ENCODE measurements at places on chromosomes 12 and 14.

DNA sequence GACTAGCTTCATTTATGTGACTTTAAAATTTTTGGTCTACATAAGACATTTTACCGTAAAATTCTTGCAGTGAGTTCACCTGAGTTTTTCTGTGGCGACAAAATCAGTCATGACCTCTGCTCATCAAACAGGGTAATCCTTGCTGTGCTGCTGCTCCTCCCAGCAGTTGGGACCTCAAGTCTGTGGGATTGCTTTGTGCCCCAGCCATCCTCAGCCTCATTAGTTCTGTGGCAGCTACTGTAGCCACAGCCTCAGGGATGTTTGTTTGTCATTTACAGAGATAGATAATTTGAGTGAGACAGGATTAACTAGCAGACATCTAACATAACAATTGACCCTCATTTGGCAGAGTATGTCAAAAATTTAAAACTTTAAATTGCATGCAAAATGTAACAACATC, 357.0 kb downstream of the PCNX1 start:
- DNase-seq, result no peak

- no peak for DNase-seq
Measured at GRCh38 chr14:48914382-48914781, 671.8 kb downstream of the RPS29 start.

- peak; percentile 50 for DNase-seq
Measured at GRCh38 chr14:63277591-63278183, 41.0 kb downstream of the GPHB5 start.

- DNase-seq, result peak; percentile 73
Measured at GRCh38 chr14:39426605-39427004, 5.6 kb downstream of the FBXO33 start.

DNA sequence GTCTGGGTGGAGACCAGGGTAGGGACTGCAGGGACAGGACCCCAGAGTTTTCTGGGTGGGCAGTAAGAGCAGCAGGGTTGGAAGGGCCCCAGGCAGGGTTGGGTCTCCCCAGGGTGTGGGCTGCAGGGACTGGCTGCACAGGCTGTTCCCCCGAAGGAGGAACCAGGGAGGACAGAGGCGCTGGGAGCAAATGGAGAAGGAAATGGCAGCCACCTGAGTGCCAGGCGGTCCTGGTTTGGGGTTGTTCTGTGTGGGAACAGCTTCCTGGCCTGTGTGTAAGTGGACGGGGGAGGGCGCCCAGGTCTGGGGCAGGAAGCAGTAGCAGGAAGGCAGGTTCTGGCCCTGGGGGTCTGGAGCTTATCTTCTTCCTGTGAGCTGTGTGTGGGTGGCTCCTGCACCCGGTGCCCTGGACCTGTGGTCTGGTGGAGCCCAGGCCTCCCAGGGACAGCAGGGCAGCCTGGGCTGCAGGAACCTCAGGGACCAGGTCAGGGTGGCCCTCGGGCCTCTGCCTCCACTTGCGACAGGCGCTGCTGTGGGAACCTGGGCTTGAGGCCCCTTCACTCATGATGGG, 372.8 kb downstream of the TMEM121 start:
- DNase-seq, result no peak

- DNase-seq, result no peak
Measured at GRCh38 chr12:25017336-25017735, 68.4 kb upstream of the BCAT1 start.

DNA sequence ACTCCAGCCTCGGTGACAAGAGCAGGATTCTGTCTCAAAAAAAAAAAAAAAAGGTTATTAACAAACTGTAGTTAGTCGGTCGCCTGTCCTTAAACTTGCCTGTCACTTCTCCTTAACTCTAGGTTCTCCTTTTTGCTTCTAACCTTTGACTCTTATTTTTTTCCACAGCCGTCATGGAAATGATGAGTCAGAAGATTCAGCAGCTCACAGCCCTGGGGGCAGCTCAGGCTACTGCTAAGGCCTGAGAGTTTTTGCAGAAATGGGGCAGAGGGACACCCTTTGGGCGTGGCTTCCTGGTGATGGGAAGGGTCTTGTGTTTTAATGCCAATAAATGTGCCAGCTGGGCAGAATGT, 418 bp upstream of the MYG1 start:
- DNase-seq, result no peak

GRCh38 chr12:54479421-54479820, 6.0 kb upstream of the GTSF1 start:
- no peak for DNase-seq

DNA sequence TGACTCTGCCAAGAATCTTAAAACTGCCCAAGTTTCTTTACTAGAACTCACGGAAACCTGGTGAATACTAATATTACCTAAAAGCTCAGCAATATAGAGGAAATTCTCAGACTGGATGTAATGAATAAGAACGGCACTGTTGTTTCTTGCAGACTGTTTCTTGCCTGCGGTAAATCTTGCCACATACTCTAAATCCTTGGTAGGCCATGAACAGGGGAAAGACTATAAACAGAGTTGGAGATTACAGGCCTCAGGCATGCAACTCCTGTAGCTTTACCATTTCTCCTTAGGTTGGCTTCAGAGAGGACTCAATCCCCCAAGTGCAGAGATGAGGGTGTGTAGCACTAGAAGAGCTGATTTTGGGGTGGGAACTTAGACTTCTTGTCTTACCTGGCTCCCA, 1.1 kb downstream of the ALDH6A1 start:
- DNase-seq, result no peak

- DNase-seq, result no peak
Measured at GRCh38 chr14:77031759-77032490, 3.4 kb upstream of the IRF2BPL start.

GRCh38 chr12:131063960-131064359, 110.3 kb downstream of the ADGRD1 start:
- DNase-seq, result no peak

DNA sequence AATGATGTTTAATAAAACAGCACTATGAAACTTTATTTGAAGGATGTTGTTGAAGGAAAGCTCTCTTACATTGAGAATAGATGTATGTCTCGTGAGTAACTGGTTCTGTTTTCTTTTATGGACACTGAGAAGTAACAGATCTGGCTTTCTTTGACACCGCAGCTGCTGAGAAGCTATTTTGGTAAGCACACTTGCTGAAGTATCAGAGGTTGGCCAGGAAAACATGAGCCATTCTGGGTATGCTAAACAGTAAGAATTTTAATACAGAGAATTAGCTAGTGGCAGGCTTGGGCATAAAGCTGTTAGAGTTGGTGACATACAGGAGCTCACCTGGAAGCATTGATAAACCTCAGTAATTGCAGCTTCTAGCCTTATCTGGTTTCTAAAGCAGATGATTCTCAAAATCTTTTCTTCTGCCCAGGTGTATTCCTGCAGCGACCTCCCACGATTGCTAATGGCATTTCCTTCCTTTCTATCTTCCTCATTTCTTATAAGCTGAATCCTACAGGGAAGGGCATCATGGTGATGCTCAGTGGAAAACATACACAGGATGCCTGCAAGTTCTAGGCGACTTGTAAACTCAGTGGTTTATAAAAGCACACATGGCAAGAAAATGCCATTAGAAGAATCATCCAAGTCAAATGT, 291.6 kb upstream of the SLC16A7 start:
- no peak for DNase-seq

GRCh38 chr12:50742776-50743175, 21.1 kb upstream of the ATF1 start:
- DNase-seq, result no peak

GRCh38 chr14:54251356-54251755, 145.5 kb upstream of the CDKN3 start:
- no peak for DNase-seq

DNA sequence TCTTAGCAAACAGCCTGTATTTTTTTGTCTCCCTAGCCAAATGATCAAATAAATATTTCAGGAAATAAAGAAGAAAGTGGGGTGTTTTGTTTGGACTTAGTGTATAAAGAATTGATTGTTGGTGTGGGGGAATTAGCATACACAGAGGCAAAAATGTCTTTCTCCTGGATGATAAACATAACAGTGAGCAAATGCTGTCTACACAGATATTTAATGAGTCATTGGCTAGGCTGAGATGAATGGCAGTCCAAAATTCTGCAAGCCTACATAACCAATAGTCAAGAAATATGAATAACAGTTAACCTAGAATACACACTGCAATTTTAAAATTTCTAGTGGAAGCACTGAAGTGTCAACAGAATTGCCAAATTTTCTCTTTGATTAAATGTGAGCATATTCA, 35.8 kb downstream of the MYF5 start:
- no peak for DNase-seq

DNA sequence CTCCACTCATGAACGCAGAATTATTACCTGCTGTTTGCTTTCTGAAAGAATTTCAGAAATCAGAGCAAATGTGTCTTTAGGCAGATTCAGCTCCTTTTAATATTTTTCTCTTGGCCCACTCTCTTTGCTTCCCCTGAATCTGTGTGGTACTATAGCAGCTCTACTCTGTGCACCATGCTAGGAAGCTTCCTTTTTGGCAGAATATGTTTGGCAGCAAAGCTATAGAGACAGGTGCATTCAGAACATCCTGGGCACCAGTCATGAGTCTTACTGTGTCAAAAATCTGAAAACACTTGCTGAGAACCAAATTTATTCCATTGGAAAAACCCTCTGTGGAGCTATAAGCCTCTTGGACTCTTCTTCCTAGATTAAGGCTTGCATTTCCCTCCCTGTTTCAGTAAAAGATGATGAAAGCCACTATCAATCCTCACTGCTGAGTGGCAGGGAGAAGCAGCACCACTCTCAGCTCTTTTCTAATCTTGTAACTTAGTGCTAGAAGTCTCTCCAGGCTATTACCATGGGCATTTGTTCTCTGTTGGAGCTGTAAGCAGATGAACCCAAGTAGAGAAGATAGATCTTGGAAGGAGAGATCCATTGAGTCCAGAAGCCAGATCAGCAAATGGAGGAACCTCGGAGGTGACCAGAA, 18.2 kb downstream of the CIPC start:
- DNase-seq, result no peak

DNA sequence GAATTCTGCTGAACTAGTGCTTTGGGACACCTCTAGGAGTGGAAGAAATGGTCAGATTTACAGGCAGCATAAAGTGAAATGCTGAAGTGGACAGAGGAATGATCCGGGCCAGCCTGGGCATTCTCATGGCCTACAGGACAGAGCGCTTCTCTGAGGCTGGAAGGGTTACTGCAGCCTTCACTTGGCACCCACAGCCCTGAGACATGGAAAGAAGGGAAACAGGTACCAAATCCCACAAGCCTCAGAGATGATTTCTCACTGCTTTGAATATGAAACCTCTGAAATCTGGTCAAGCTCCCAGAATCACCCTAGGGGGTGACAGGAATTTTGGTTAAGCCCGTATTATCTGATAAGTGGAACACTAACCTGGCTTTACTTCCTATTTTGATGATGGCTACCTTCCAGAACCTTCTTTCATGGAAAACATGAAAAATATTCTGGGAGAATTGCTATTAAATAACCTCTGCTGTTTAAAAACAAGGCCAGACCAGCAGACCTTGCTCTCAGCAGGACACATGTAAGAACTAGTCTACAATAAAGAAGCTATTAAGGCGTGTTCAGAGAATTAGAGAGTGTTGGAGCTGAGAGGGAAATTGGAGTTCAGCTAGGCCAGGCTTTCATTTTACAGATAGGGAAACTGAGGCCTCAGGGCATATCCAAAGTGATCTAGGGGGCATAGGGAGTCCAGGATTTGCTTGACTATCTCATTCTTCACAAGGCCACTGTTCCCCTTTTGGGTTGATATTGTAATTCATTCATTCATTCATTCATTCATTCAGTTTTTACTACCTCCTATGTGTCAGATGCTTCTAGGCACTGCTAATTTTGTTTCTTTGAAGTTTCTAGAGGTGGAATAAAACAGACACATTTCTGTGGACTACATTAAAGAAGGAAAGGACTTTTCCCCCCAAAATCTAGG, 281.5 kb downstream of the ZFP36L1 start:
- no peak for DNase-seq

DNA sequence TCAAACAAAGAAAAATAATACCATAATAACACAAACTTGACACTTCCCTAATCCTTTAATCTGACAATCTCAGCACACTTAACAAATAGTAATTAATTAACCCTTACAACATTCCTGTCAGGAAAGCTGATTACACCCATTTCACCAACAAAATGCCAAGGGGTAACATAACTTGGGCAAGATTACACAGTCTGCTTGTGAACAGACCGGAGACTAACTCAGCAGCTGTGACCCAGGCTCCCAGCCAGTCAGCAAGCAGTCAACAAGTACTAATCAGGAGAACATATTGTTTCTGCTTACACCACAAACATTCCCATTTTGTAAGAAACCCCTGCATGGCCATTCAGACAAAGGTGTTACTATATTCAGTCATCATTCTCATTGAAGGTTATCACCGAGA, 592.5 kb upstream of the FLRT2 start:
- no peak for DNase-seq

DNA sequence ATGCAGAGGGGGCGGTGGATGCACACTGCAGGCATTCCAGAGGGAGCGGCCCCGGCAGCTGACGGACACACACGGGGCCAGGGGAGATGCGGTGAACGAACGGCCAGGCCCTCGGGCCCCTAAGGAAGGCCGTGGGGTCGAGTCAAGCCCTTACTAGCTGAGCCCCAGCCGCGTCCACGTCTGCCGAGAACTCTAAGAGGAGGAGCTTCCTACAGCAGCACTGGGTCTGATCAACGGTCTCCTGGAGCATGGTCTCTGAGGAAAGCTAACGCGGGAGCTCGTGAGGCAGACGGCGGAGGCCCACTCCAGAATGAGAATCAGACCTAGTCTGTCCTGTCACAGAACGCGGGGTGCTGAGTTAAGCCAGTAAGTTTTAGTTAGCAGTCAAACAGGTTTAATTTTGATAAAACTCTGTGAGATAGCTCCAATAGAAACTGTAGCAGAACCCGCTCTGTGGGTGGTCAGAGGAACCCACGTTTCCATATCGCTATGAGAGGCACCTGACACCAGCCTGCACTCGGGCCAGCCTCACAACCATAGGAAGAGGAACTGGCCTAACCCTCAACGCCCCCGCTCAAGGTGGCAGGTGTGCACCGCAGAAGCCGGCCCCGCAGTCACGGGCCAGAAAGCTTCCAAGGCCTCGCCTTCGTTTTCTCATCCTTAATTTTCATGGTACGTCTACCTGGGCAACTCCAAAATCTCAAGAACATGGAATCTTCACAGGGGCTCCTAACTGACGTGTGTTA, 55.5 kb downstream of the CDC42BPB start:
- no peak for DNase-seq

DNA sequence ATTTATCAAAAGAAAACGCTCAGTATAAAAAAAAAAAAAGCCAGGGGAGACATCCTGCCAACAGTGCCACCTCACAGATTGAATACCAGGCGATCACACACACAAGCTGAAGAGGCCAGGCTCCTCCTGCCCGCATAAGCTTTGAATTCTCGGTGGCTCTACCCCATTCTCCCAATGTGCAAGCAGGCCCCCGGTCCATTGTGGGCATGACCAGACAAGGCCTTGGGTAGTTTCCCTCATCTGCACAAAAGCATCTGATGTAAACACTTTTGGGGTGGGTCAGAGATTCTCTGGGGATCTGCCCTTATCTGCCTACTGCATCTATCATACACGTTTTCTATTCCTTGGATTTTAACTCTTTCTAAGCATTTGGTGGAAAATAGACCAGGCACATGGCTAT, 16.2 kb downstream of the KLRF2 start:
- no peak for DNase-seq

GRCh38 chr14:56176530-56176929, 58.3 kb downstream of the PELI2 start:
- DNase-seq, result peak; percentile 83

All from NCI-H2029 (cell line).